Endothelial cell of umbilical vein (primary cell): ENCODE measurements at places on chromosomes 2 and 18. TPM values are rescaled to one million over a fixed set of nuclear protein-coding genes. Genes with fewer than 3 reads are reported as not detected.

DNA sequence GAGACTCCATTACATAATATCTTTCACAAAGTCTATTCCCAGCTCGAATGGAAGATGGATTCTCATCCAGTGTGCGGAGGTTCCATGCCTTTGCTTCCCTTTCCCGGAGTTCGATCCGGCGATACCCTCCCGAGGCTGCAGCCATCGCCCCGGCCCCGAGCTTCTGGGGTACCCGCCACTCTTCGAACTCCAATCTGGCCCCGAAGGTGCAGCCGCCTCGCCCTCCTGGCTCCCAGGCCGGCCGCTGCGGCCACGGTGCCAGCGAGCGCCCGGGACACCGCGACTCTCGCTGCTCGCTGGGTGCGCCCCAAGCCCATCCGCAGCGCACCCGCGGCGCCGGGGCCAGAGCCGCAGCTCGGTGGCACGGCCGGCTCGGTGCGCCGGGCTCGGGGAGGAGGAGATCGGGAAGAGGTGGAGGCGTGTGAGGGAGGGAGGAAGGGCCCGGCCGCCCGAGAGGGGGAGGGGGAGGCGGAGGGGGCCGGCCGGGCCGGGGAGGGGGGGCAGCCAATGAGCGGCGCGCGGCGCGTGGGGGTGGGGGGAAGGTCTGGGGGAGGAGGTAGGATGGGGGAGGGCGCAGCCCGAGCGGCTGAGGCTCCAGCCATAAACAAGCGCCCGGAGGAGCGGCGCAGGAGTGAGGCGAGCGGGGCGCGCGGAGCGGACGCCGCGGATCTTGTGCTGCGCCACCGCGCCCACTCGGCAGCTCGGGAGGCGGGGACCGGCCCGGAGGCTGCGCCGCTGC lies at the start of gene CRIM1:
Gene CRIM1 (plus strand): TSS at position 628 of the 739 bp plus-strand sequence. CDS start 515 bp downstream, outside the sequence.
- peaks cover 42% of the 10 kb centered on the region for H3K4me1 ChIP-seq
- H3K4me3 ChIP-seq = peak within 1 kb of the TSS; percentile 98
- H3K27ac ChIP-seq = peak within 1 kb of the TSS; percentile 75

The RFTN2 gene
- 5.0 and 6.1 TPM in 2 replicates for polyA plus RNA-seq

The OTX1 gene
- polyA plus RNA-seq = 0.05 TPM in 1 of 2 replicates, not detected in the other

The NCKAP5 gene
- 0.46 and 0.47 TPM in 2 replicates for polyA plus RNA-seq

The ADRA2B gene
- polyA plus RNA-seq = 0.03 TPM in 1 of 2 replicates, not detected in the other

- H3K4me3 ChIP-seq = no peak overlapping the region
- no peak overlapping the region for H3K27ac ChIP-seq
- H3K27me3 ChIP-seq = no peaks in the 10 kb centered on the region
These were observed 383.1 kb downstream of the TSN start for GRCh38 chr2:122138561-122138960.

The FTCDNL1 gene
- 0.05 and 0.19 TPM in 2 replicates for polyA plus RNA-seq

DNA sequence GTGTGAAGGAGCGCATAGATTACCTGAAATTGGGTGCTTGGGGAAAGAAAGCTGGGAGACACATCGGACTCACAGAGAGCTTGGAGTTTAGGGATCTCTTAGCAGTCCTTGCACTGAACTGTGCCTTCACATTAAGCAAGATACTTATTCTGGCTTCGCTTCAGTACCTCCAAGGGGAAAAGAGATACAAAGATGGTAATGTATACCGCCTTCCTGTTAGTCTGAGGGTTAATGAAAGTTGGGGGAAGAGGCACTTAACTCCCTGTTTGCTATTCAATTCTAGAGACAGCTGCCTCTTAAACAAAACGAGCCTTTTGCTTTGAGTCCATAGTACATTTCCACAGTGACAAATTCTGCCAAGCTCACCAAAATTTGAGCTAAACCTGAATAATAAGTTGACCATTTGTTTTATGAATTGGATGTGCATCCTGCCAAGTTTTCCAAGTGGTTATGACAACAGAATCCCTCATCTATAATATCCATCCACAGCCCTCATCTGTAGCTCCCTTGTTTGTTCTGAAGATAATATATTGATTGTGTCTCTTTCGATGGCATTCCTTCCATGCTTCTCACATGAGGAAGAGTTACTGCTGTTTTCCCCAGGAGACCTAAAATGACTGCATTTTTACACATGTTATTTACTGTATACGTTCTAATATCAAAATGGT lies 287.1 kb upstream of the ATP5MC3 start:
- no peaks in the 10 kb centered on the region for H3K27me3 ChIP-seq
- no peak overlapping the region for H3K27ac ChIP-seq
- no peak overlapping the region for H3K4me3 ChIP-seq
- no peaks in the 10 kb centered on the region for H3K36me3 ChIP-seq

The TOGARAM2 gene
- polyA plus RNA-seq = not detected in 2 replicates

GRCh38 chr2:2876331-2877221 lies 501.0 kb downstream of the EIPR1 start:
- no peak overlapping the region for H3K4me3 ChIP-seq
- DNase-seq = no peak
- H3K4me1 ChIP-seq = no peaks in the 10 kb centered on the region
- H3K27ac ChIP-seq = no peak overlapping the region
- no peaks in the 10 kb centered on the region for H3K36me3 ChIP-seq

DNA sequence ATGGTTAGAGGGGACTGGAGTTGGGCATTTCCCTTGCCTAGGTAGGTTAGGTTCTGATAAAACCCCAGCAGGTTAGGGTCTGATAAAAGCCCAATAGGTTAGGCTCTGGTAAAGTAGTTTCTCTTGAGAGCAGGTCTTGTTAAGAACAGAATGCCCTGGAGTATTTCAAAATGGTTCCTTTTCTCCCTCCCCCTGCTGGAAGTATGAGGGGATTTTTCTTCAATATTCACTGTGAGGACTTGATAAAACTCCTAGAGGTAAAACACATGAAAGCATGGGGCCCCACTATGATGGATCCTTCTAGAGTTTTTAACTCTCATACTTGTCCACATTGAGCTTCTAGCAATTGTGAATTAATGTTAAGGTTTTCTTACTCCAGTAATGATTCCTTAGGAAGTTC lies 27.6 kb downstream of the ANKAR start:
- no peak overlapping the region for H3K27ac ChIP-seq
- H3K4me1 ChIP-seq = no peaks in the 10 kb centered on the region
- H3K27me3 ChIP-seq = no peaks in the 10 kb centered on the region
- DNase-seq = peak; percentile 17
